Mammary microvascular endothelial cell (primary cell): ENCODE measurements at places on chromosomes 4 and X. TPM values are rescaled to one million over a fixed set of nuclear protein-coding genes. Genes with fewer than 3 reads are reported as not detected.

Gene ADGRG4
- total RNA-seq = 0.07 and 0.10 TPM in 2 replicates

Gene RAB9B
- 0.10 and 0.13 TPM in 2 replicates for total RNA-seq

Gene ATRX
- total RNA-seq = 35.1 and 44.4 TPM in 2 replicates

Gene BOD1L1
- 16.5 and 18.3 TPM in 2 replicates for total RNA-seq

Gene SLC7A11
- 52.2 and 55.5 TPM in 2 replicates for total RNA-seq

Gene UTP3
- 18.8 and 19.9 TPM in 2 replicates for total RNA-seq

Gene CLDN22
- not detected in 2 replicates for total RNA-seq

Gene ARHGAP6
- total RNA-seq = 0.10 TPM in 1 of 2 replicates, not detected in the other

Gene CT83
- not detected in 2 replicates for total RNA-seq

Gene CENPVL1
- not detected in 2 replicates for total RNA-seq

Gene HAND2
- total RNA-seq = not detected in 2 replicates

Gene PABPC1L2A
- not detected in 2 replicates for total RNA-seq

Gene MAB21L2
- under 0.01 and 0.20 TPM in 2 replicates for total RNA-seq

Gene NAT8L
- total RNA-seq = not detected in 2 replicates

Gene TTC29
- 0.07 TPM in 1 of 2 replicates, not detected in the other for total RNA-seq

Gene PRRG1
- total RNA-seq = 25.2 and 30.4 TPM in 2 replicates

Gene SH3TC1
- 83.9 and 89.1 TPM in 2 replicates for total RNA-seq

Gene CNGA1
- total RNA-seq = not detected in 2 replicates

Gene HMX1
- total RNA-seq = not detected in 2 replicates

Gene HTN3
- total RNA-seq = not detected in 2 replicates

Gene TEX13C
- not detected in 2 replicates for total RNA-seq

Gene MAGEA9
- total RNA-seq = not detected in 2 replicates

Gene QDPR
- total RNA-seq = 12.7 and 15.1 TPM in 2 replicates

Gene KLF8
- total RNA-seq = 1.00 and 1.4 TPM in 2 replicates

Gene IL2
- not detected in 2 replicates for total RNA-seq

Gene NLGN3
- total RNA-seq = 0.05 TPM in 1 of 2 replicates, not detected in the other

Gene AGTR2
- total RNA-seq = not detected in 2 replicates

Gene CYTL1
- 118 and 121 TPM in 2 replicates for total RNA-seq

Gene CFI
- total RNA-seq = 47.5 and 51.0 TPM in 2 replicates

Gene CTAG2
- not detected in 2 replicates for total RNA-seq

Gene SUPT20HL1
- total RNA-seq = not detected in 2 replicates

Gene C1QTNF7
- not detected in 2 replicates for total RNA-seq

Gene VCX2
- total RNA-seq = not detected in 2 replicates

Gene STS
- 7.1 and 9.4 TPM in 2 replicates for total RNA-seq
